Activated gamma-delta T cell treated with Interleukin-2 at 50 U/mL for 16 hours (primary cell): ENCODE measurements at places on chromosomes 11 and 22.
A peak's percentile ranks its signal among the peaks of the same experiment; 100 is the strongest.

DNA sequence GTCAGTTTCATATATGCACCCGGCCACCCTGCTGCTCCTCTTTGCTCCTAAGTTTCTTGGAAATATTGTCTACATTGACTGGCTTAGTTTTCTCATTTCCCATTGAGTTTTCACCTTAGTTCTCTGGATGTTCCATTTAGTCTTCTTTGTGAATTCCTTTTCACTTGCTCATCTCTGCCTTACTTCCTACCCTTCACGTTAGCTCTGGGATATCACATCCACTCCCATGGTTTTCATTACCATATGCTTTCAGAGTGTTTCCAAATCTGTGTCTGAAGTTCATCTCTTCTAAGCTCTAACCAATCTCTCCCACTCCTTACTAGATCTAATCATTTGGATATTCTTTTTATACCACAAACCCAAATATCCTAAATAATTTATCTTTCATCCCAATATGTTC lies 226.4 kb downstream of the FAM76B start:
- no peak for DNase-seq

DNA sequence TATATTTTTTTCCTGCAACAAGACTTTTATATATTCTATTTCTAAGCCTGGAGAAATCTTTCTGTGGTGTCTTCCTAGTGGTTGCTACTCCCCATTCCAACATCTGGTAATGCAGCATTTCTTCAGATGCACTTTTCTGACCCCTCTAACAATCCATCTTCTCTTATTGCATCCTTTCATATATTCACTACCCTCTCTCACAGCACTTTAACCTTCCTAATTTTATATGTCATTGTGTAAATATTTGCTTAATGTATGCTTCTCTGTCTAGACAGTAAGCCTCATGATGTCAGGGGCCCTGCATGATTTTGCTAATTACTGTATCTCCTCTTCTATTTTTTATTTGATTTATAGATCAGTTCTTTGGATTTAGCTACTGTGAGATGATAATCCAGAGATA lies 701.6 kb downstream of the KCNA4 start:
- no peak for DNase-seq

DNA sequence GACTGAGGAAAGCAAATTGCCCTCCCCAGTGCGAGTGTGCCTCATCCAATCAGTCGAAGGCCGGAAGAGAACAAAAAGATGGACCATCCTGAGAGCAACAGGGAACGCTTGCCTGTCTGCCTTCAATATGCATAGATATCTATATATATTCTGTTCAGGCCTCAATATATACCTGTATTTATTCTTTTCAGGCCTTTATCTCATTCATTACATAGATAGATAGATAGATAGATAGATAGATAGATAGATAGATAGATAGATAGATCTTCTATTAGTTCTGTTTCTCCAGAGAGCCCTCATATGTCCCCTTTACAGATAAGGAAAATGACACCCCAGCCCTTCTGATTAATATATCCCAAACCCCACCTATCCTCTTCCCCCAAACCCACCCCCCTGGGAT lies 55.1 kb upstream of the LMO2 start:
- DNase-seq: no peak

DNA sequence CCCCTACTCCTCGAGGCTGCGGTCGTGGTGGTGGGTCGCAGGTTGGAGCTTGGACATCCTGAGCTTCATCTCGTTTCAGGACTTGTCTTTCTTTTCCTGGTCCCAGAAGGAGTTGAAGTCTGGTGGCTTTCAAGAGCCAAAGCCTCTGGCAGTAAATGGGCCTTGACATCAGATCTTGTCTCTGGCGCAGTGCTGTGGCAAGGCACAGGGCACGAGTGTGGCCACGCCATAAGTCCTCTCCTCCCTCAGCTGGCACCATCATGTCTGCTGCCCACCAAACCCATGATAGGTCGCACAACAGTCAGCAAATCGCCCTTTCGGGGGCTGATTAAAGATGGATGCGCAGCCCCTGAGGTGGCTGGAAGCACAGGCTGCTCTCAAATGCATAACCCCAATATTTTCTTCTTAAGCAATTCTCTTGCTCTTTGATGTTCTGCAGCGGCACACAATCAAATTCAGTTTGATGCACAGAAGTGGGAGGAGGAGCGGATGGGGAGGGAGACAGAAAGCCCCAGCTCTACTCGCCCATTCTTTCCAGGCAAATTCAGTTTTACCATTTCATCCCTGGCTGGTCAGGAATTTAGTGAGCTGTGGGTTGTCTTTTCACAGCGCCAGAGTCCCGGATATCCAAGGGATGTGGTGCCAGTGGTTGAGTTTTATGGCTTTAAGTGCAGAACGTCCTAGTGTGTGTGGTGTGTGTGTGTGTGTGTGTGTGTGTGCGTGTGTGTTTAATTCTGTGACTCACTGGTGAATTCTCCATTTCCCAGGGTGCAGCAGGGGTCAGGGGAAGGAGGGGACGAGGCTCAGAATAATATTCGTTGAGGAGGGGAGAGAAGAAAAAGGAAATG lies 162.0 kb downstream of the DSCAML1 start:
- no peak for DNase-seq

GRCh38 chr11:30489076-30489475 lies 97.1 kb downstream of the MPPED2 start:
- DNase-seq: no peak

- DNase-seq: no peak
These were observed 1128.2 kb downstream of the BRD1 start for GRCh38 chr22:48699511-48699910.

DNA sequence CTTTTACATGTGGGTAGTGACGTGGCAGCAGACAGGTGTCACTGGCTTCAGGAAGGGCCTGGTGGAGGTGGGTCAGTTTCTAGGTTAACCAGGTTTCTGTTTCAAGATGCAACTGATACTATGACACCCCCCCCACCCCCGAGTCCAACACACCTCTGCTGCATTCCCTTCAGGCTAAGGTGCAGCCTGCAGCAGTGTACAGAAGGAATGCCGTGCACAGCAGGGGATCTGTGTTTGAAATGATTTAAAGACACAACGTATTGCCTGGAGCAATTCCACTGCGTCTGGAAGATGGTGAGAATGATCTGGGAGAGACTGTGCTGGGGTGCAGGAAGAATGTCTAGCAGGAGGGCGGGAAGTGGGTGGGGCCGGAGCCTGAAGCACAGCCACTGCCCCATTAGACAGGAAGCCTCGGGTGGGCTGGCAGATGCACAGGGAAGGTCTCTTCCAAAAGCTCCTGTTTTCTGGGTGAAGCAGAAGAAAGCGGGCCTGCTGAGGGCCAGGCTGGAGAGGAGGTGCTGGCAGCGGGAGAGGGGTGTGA lies 11.9 kb upstream of the TESMIN start:
- DNase-seq: no peak

GRCh38 chr11:68326334-68327215 lies 14.2 kb downstream of the LRP5 start:
- DNase-seq: no peak

DNA sequence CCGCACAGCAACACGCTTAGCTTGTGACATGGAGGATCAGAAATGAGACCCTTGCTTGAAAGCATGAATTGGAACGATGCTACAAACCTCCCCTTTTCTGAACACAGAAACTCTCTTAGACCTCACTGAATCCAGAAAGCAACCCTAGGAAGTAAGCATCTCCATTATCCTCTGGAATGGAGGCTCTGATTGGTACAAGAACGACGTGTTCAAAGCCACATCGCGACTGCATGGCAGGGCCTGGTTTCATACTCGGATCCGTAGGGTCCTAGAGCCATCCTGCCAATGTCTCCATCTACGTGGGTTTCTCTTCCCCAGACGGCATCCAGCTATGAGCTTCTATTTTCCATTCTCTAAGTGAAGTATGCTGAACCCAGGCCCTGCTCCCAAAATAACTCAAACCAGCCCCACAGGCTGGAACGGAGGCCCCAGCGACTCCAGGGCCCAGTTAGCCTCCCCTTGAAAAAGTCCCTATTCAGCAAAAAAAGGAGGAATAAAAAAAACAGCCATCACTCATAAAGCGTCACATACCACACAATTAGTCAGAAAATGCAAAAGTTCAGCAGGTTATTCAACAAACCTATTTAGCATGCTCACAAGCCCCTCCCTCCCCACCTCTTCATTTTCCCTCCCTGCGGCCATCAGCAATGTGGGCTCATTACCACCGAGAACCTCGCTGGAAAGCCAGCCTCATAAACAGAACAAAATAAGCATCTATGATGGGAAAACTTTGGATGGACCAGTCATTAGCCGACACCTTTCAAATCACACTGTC lies 7.1 kb upstream of the MN1 start:
- DNase-seq: no peak

- peak; percentile 82 for DNase-seq
These were observed 35.0 kb downstream of the TPBGL start for GRCh38 chr11:75275581-75275980.

DNA sequence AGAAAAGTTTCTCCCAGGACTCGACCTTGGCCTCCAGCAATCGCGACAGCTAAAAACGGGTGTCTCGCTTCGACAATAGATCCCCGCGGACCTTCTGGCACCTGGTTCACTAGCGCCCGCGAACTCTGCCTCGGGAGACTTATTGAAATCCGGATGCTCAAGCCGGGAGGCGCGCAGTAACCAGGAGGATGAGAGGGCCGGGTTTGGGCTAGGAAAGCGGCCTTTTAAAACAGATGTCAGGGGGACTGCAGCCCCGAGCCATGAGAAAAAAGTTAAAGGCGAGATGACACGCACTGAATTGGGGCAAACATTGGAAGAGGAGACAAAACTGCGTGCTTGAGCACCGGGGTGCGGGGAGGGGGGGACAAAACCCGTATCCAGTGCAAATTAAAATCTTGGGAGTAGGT lies 637 bp upstream of the ZBTB16 start:
- no peak for DNase-seq

DNA sequence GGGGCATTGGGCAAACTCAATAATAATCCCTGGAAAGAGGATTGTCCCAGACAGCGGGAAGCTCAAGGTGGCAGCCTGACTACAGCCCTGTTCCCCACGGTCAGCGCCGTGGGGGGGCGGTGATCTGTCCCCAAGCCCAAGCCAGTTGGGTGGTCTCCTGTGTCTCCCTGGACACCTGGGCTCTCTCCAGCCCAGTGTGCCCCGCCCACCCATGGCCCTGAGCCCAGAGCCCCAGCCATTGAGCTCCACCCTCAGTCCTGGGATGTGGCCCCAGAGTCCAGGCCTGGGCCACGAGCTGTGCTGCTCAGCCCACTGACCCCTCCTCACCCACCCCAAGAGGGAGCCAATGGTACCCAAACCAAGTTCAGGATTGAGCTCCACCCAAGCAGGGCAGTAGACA lies 27.9 kb upstream of the PDE2A start:
- DNase-seq: no peak

GRCh38 chr11:134048028-134048427 lies 20.8 kb upstream of the JAM3 start:
- no peak for DNase-seq

DNA sequence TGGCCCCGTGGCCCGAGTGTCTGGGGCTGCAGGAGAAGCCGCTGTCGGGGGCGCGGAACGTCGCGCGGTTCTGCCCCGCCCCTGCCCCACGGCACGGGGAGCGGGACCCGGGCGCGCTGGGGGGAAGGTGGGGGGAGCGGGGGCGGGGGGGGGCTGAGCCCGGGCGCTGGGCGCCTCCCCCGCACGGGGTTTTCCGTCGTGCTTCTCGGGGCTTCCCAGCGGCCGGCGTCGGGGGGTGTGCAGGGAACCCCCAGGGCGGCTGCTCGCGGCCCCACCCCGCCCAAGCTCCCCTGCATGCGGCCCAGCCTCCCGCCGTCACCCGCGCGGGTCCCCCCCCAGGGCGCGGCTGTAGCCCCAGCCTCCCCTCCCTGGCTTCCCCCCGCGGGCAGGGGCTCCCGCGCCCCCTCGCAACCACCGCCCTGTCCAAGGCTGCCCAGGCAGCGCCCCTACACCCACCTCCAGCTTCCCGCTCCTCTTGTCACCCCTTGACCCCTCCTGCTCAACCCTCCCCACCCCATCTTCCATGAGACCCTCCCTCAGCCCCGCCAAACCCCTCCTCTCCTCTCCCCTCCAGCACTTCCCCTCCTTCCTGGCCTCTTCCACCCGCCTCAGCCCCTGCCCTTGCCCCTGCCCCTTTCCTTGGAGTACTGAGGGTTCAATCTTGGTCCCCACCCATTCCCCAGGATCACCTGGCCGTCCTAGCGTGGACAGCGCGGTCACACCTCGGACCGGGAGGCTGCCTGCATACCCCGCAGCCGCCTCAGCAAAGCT lies 1.7 kb downstream of the IL17REL start:
- peak; percentile 50 for DNase-seq

DNA sequence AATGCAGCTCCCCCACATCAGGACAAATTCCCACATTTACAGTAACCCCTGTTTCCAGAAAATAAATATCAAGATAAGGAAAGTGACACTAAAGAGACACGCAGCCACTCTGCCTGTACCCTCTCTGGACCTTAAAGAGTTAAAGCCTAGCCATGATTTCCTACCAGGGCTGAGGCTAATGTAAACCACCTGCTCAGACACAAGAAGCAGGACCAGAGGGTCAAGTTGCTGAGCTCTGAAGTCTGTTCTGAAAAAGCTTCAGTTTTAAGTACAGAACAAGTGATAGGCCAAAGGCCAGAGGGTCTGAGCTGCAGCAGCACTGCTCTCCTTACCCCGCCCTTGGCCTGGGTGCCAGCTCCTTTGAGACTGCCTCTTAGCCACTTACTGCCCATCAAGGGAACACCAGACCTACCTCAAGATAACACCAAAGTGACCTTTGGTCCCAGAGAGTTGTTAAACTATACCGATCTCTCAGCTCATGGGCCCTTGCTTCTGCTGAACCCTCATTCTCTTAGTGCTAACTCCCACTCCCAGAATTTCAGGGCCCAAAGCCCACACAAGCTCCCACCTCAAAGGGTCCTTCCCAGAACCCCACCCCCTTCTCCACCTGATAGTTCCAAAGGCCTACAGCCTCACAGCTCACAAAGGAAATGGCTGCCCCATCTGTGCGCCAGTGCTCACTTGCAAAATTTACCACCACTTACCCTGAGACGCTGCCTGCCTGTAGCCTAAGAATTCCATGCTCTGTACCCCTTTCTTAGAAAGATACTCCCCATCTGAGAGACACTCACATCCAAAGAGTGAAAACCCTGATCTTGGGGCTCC lies 40.5 kb downstream of the IL18BP start:
- no peak for DNase-seq

DNA sequence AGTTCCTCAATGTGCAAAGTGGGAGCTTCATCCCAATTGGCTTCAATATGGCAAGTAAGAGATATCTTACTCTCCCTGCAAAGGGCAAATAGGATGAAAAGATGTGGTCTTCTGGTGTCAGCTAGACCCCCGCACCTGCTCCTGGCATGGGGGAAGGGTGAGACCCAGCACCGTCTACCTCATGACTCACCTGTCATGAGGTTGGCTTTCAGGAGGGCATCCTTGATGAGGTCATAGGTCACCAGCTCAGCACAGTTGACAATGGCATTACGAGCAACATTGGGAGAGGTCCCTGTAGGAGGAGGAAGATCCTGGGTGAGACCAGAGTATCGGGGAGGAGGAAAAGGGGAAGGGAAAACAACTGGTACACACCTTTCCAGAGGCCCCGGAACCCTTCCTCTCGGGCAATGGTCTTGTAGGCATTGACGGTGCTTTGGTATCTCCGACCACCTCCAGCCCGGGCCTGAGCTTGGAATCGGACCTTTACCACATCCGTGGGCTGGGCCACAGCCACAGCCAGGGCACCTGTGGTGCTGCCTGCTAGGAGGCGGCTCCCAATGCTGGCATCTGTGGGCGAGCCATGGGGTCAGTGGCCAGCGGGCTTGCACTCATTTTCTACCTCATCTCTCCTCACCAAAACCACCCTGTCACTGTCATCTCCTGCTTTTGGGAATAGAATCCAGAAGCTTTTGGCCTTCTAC lies 6.0 kb downstream of the UCP2 start:
- DNase-seq: no peak

GRCh38 chr11:118911880-118912741 lies 13.6 kb downstream of the BCL9L start:
- peak; percentile 72 for DNase-seq

GRCh38 chr22:35742342-35743100 lies 24.8 kb downstream of the APOL5 start:
- no peak for DNase-seq

- no peak for DNase-seq
These were observed 52.3 kb downstream of the SLC22A12 start for GRCh38 chr11:64643256-64643881.
